ENCODE measurements at places on chromosomes 16 and 17. TPM values are rescaled to one million over a fixed set of nuclear protein-coding genes. Genes with fewer than 3 reads are reported as not detected.

ASGR2 gene
- 0.90 TPM for total RNA-seq

DNA sequence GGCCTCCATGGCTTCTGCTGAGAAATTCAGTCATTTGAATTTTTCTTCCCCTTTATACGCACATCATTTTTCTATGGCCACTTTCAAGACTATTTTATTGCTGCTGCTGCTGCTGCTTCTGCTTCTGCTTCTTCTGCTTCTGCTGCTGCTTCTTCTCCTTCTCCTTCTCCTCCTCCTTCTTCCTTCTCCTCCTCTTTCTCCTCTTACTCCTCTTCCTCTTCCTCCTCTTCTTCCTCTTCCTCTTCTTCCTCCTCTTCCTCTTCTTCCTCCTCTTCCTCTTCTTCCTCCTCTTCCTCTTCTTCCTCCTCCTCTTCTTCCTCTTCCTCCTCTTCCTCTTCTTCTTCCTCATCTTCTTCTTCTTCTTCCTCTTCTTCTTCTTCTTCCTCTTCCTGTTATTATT lies 22.4 kb downstream of the CPD start:
- no peak for DNase-seq

CDYL2 gene
- 12.1 TPM for total RNA-seq

CDH1 gene
- not detected for total RNA-seq

DNA sequence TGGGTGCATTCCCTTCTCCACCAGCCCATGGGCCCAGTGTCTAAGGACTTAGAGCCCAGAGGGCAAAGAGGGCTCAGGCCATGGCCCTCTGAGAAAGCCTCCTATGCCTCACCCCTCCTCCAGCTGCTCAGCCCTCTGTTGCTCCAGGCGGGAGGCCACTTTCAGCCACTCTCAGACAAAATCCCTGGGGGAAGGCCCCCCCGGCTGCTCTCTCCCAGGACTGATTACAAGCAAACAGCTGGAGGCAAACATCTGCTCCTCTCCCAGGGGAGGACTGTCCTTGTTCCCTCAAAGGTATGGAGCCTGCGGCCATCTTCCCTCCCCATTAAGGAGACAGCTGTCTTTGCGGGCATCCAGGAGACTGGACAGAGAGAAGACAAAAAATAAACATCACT lies 54.9 kb upstream of the DLX4 start:
- DNase-seq = no peak

STH gene
- total RNA-seq = not detected

- peak; percentile 86 for DNase-seq
Measured at GRCh38 chr16:67163164-67163998, 1.2 kb upstream of the HSF4 start.

DNA sequence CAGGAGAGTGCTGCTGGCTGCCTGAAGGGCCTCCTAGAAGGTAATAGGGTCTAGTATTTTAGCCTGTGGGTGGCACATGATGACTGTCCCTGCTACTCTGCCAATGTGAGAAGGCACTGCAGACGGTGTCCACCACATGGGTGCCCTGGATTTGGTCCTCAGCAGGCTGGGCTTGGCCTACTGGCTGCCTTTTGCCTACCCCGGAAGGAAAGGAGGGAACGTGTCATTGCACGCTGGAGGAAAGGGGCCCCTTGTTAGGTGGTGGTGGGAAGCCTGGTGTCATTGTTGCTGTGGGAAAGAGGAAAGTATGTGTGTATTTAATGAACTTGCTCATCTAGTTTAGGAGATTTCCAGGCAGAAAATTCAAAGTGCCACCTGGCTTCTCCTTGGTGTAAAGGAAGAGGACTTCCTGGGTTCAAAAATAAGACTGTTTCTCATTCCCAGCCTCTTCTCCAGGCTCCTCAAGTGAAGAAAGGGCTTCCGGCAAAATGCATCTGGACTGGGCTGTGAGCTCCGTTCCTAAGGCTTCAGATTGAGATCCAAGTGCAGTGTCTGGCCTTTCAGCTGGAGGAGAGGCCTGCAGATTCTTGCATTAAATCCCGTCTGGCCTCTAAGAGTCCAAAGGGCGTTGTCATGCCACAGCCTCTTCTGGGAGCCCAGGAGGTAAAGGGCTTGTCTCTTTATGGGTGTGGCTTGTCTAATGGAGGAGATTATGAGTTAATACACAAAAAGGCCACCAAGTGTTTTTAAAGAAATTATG lies 55.1 kb downstream of the RPTOR start:
- DNase-seq = no peak

- DNase-seq = no peak
Measured at GRCh38 chr17:58447039-58447975, 30.0 kb upstream of the RNF43 start.

ABI3 gene
- total RNA-seq = 10.6 TPM

DNA sequence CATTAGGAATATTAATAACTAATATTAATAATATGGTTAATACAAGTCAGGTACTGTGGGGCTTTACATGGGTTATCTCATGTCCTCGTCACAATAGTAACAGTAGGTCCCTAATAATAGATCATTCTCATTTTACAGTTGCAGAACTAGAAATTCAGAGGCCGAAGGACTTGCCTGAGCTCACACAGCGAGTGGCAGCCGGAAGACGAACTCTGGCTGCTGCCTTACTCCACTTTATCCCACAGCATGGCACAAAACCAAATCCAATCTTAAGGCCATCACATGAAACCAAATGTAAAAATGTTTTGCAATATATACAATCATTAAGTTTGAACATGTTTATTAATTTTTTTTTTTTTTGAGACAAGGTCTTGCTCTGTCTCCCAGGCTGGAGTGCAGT lies 13.6 kb downstream of the GNA13 start:
- no peak for DNase-seq

GRCh38 chr16:4847774-4848587 lies 700 bp downstream of the UBN1 start:
- DNase-seq = peak; percentile 89

- no peak for DNase-seq
Measured at GRCh38 chr16:22670551-22671041, 143.4 kb upstream of the HS3ST2 start.

CDC6 gene
- total RNA-seq = 1.4 TPM

- DNase-seq = peak; percentile 23
Measured at GRCh38 chr17:27438348-27438998, 17.8 kb upstream of the KSR1 start.

HAS3 gene
- 0.88 TPM for total RNA-seq

DNA sequence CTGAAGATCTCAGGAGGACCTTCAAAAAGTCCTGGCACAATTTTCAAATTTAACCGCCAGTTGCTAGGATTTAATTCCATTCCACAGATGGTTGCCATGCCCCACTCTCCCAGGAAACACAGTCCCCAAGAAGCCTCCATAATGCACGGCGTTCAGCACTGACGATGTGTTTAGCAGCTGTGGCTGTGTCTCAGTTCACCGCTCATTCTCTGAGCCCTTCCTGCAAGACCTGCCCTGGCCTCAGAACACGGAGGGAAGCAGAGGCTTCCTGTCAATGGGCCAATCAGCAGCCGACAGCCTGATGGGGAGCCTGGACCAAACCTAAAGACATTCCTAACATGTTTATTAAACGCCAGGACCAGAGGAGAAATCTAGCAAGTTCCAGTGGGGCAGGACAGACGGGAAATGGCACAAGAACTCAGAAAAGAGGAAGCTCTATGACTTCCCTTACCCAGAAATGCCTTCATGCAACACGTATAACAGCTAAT lies 4.9 kb downstream of the MYLK3 start:
- DNase-seq = peak; percentile 79

GUCY2D gene
- total RNA-seq = not detected

DNA sequence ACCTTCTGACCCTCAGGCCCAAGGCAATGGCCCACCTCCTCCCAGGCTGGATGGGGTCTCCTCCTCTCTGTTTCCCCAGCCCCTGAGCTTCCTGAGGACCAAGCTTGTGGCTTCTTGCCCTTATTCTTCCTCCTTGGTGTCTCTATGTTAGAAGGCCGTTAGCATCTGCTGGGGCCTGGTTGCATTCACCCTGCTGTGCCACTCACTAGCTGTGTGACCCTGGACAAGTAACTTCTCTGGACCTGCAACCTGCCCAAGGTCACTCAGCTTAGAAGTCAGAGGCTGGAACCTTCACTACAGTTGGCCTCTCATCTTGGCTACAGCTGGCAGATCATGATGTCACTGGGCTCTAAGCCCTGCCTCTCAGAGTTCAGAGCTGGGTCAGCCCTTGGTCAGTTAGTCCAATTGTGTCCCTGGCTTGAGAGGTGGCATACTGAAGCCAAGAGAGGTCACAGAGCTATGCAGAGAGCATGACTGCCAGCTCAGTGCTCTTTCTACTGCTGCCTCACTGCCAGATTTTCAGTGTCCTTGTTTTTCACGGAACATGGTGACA lies 3.0 kb downstream of the MT2A start:
- DNase-seq = peak; percentile 89

CLEC10A gene
- total RNA-seq = 13.9 TPM

PIRT gene
- total RNA-seq = not detected

CSNK1D gene
- 103 TPM for total RNA-seq

DNA sequence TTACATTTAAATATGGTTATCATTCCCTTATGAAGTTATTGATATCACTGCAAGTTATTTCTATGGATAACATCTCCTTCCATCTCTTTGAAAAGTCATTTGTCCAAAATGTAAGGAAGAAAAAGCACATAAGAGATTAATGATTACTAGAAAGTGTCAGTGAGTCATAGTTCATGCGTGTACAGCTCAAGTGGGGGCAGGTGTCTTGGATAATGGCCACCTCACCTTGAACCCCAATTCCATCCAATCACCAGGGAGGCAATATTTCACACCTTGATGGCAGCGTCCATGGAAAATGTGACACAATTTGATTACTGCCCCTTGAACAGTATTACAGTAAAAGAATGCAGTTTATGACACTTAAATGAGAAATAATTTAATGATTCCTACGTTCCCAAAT lies 358.3 kb upstream of the SOX9 start:
- DNase-seq = no peak

DNA sequence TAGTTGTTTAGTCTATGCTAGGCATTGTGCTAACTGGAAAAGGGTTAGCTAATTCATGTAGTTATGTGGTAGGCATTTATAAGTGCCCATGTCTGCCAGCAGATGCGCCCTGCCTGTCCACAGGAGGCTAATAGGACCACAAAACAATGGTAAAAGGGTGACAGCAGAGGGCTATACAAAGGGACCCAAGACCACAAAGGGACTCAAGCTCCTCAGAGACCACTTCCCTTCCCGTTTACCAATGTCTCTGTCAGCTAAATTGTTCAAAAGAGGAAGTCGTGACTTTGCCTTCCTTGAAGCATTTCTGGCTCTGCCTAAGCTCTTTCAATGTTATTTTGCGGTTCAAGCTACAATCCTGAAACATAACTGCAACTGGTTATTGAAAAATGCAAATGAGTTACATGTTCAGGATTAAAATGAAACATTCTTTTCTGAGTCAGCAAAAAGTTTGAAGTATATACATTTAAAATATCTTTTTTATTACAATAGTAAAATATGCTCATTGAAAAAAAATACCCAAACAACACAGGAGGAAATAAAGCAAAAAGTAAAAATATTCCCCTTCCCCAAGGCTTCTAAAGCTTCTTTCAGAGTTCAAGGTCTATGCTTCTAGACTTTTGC lies 149.2 kb downstream of the MAF start:
- DNase-seq = no peak

GRCh38 chr17:27477050-27477888 lies 21.0 kb downstream of the KSR1 start:
- peak; percentile 5 for DNase-seq

DNA sequence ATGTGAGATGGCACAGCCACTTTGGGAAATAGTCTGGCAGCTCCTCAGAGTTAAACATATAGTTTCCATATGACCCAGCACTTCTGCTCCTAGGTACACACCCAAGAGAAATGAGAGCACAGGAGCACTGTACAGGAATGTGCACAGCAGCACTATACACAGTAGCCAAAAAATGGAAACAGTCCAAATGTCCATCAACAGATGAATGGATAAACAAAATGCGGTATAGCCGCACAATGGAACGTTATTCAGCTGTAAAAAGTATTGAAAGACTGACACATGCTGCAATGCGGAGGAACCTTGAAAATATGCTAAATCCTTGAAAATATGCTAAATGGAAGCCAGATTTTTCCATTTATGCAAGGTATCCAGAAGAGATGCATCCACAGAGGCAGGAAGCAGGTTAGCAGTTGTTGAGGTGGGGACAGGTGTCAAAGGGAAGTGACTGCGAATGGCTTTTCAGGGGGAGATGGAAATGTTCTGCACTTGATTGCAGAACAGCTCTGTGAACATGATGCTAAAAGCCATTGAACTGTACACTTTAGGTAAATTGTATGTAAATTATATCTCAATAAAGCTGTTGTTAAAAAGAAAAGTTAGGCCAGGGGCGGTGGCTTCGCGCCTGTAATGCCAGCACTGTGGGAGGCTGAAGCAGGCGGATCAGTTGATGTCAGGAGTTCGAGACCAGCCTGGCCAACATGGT lies 80.7 kb downstream of the MPRIP start:
- no peak for DNase-seq

ZC3H7A gene
- total RNA-seq = 60.9 TPM

- DNase-seq = no peak
Measured at GRCh38 chr17:4703330-4703691, 626 bp downstream of the PELP1 start.

Measured in posterior vena cava (tissue), 2 donors.